ENCODE measurements at places on chromosomes 2 and 18.

DNA sequence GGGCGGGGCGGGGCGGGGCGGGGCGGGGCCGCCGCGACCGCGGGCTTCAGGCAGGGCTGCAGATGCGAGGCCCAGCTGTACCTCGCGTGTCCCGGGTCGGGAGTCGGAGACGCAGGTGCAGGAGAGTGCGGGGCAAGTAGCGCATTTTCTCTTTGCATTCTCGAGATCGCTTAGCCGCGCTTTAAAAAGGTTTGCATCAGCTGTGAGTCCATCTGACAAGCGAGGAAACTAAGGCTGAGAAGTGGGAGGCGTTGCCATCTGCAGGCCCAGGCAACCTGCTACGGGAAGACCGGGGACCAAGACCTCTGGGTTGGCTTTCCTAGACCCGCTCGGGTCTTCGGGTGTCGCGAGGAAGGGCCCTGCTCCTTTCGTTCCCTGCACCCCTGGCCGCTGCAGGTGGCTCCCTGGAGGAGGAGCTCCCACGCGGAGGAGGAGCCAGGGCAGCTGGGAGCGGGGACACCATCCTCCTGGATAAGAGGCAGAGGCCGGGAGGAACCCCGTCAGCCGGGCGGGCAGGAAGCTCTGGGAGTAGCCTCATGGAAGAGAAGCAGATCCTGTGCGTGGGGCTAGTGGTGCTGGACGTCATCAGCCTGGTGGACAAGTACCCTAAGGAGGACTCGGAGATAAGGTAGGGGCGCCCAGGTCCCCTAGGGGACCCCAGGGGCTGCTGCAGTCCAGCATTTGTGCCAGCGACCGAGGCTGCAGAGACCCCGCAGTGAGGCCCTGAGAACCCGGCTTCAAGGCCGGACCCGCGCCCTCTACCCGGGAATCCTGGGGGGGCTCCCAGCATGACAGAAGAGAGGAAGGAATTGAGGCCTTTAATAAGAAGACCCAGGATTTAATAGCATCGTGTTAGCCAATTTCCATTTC, at the start of gene KHK:
TSS of gene KHK (plus strand) at position 49 of the 870 bp plus-strand sequence. CDS start at position 537, 488 bp downstream.
- peak; percentile 17 for DNase-seq

DNA sequence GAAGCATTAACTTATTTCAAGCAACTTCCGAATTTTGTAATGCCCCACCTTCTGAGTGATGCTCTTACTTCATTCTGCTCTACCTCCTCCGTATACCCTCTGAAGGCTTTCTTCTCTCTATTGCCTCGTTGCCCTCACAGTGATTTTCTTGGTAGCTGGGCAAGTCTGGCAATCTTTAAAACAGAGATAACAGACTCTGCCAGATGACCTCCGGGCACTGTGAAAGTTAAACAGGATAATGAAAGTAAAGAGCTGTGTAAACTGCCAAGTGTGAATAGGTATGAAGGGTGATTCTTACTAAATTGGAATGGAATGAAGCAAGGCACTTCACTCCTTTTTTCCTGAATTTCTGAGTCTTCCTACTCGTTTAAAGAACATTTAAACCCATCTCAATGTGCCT, 207.3 kb upstream of the GYPC start:
- no peak for DNase-seq

GRCh38 chr2:21356857-21357255, 233.1 kb downstream of the TDRD15 start:
- DNase-seq: no peak

GRCh38 chr18:32888306-32888705, 115.5 kb upstream of the KLHL14 start:
- no peak for DNase-seq

- DNase-seq: no peak
Measured at GRCh38 chr2:38945372-38945771, 55.7 kb downstream of the ARHGEF33 start.

DNA sequence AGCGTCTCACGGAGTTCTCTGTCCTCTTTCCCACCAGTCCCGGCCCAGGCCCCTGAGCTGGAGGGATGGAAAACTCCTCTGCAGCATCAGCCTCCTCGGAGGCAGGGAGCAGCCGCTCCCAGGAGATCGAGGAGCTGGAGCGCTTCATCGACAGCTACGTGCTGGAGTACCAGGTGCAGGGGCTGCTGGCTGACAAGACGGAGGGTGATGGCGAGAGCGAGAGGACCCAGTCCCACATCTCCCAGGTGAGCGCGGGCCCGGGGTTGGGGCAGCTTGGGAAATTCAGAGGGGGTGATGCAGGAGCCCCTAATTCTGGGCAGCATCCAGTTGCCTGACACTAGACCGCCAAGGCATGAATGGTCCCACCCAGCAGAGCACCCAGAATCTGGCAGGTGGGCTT, 80.7 kb downstream of the CTIF start:
- no peak for DNase-seq

GRCh38 chr2:32632089-32632488, 4.2 kb downstream of the TTC27 start:
- no peak for DNase-seq

DNA sequence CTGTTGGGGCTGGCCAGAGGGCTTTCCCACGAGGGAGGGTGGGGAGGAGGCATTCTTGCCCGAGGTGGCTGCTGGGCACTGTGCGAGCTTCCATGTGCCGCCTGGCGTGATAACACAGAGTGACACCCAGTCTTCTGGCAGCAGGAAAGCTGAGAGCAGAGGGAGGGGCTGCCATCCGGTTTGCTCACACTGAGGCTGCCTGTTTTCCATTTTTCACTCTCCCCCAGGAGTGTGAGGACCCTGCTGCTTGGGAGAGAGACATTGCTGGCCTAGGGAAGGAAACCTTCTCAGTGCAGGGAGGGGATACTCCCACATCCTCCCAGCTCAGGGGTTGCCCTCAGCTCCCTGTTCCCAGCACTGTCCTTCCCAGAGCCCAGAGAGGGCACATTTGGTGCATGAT, 73.1 kb downstream of the INHBB start:
- DNase-seq: no peak

GRCh38 chr2:161604901-161605300, 19.3 kb upstream of the SLC4A10 start:
- DNase-seq: no peak

DNA sequence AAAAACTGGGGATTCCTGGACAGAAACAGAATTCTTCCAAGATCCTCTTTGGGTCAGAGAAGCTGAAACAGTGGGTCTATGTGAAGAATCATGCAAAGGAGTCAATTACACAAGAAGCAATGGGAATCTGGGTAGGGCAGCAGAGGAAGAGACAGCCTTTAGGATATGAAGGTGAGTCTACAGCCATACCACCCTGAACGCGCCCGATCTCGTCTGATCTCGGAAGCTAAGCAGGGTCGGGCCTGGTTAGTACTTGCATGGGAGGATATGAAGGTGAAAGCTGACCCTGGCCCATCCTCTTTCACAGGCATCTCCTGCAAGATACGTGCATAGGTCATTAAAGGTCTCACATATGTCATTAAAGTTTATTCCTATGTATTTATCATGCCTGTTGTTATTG, 1080.9 kb upstream of the FANCL start:
- DNase-seq: no peak

Data from CD4-positive, alpha-beta T cell treated with Interleukin-10 for 1 hour (primary cell).